ENCODE measurements at places on chromosomes 12 and 14.

DNA sequence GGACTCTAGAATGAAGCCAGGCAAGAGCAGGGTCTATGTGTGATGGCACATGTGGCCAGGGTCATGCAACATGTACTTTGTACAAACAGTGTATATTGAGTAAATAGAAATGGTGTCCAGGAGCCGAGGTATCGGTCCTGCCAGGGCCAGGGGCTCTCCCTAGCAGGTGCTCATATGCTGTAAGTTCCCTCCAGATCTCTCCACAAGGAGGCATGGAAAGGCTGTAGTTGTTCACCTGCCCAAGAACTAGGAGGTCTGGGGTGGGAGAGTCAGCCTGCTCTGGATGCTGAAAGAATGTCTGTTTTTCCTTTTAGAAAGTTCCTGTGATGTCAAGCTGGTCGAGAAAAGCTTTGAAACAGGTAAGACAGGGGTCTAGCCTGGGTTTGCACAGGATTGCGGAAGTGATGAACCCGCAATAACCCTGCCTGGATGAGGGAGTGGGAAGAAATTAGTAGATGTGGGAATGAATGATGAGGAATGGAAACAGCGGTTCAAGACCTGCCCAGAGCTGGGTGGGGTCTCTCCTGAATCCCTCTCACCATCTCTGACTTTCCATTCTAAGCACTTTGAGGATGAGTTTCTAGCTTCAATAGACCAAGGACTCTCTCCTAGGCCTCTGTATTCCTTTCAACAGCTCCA lies 39.6 kb downstream of the DAD1 start:
- DNase-seq: no peak

- no peak for DNase-seq
Observed at GRCh38 chr12:52183971-52184370, 7.8 kb downstream of the KRT80 start.

GRCh38 chr12:124750787-124751471 lies 112.7 kb downstream of the SCARB1 start:
- no peak for DNase-seq

DNA sequence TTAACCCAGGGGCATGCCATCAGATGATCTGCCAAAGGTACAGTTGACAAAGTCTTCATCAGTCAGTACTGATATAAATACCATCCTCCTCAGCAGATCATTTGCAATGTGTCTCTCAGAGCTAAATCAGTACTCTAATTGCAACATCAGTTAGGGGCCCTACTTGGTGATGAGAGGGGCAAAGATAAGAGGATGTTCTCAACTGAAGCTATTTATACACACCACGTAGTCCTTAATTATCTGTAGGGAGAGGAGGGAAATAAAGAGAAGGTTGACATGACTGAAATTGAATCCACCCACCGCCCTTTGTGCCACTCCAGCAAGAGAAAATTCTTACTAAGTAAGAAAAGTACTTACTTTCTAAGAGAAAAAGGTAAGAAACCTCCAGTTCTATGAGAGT lies 157.8 kb upstream of the NUDT4 start:
- DNase-seq: no peak

- no peak for DNase-seq
Observed at GRCh38 chr12:29771786-29772185, 12.0 kb downstream of the TMTC1 start.

GRCh38 chr12:39692258-39692853 lies 72.8 kb upstream of the ABCD2 start:
- no peak for DNase-seq

- DNase-seq: no peak
Observed at GRCh38 chr12:88952562-88952942, 372.3 kb upstream of the KITLG start.

DNA sequence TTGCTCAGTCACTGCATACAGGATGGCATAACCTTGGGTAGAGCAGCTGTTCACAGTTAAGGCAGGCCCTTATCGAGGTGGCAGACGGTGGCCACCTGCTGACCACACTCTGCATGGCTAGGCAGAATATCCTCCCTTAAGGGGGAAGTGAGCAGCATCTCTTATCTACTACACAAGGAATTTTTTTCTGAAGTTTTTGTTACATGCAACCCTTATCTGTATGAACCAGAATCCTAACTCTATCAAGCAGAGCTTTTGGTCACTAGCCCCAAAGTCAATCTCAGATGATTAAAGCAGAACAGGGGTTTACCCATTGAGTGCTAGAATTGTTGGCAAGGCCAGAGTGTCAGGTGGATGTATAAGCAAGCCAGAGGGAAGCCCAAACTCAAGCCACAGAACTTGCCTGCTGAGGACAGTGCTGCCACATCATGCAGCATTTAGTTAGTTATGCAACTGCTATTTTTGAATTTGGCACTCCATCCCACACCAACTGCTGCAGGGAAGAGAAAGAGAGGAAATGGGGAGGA lies 192.8 kb downstream of the TBX5 start:
- no peak for DNase-seq

DNA sequence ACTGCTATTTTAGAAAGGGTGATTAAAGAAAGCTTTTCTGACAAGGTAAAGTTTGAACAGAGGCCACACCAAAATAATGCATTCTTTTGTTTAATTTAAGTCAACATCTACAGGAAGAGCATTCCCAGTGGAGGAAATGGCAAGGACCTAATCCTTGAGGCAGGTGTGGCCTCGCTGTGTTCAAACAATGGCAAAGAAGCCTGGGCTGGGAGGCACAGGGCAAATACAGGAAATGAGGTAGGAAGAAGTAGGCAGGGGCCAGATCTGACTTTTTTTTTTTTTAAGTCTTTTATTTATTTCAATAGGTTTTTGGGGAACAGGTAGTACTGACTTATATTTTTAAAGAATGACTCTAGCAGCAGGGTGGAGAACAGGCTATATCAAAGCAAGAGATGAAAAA lies 53.5 kb downstream of the ARMH4 start:
- DNase-seq: no peak

DNA sequence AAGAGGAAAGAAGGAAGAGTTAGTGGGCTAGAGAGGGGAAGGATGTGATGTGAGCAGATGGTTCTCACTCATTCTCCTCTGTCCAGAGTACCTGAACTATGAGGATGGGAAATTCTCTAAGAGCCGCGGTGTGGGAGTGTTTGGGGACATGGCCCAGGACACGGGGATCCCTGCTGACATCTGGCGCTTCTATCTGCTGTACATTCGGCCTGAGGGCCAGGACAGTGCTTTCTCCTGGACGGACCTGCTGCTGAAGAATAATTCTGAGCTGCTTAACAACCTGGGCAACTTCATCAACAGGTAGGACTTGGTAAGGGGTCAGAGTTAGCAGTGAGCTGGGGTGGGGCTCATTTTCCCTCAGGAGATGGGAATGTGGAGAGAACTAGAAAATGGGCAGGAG lies 7.6 kb downstream of the DDIT3 start:
- DNase-seq: no peak

- no peak for DNase-seq
Observed at GRCh38 chr12:6539314-6539682, 5.0 kb downstream of the GAPDH start.

- no peak for DNase-seq
Observed at GRCh38 chr14:95300697-95301526, 18.8 kb downstream of the CLMN start.

DNA sequence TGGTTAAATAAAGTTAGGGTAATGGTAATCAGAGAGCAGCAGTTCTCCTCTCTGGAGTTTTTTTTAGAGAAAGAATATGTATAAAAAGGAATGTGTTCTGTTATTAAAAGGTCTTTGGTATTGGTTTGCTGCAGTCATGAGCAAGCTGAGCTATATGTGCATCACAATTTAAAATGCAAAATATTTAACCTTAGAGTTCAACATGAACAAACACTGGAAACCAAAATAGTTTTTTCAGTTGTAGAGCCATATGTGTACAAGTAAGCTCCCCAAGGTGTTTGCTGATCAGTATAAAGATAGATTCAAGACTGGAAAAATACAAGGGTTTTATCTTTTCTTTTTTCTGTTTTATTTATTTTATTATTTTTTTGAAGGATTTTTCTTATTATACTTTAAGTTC lies 245.0 kb downstream of the NUBPL start:
- no peak for DNase-seq

- DNase-seq: no peak
Observed at GRCh38 chr14:105337433-105337832, 22.9 kb downstream of the PACS2 start.

GRCh38 chr12:55847603-55848291 lies 5.0 kb upstream of the MMP19 start:
- DNase-seq: no peak

DNA sequence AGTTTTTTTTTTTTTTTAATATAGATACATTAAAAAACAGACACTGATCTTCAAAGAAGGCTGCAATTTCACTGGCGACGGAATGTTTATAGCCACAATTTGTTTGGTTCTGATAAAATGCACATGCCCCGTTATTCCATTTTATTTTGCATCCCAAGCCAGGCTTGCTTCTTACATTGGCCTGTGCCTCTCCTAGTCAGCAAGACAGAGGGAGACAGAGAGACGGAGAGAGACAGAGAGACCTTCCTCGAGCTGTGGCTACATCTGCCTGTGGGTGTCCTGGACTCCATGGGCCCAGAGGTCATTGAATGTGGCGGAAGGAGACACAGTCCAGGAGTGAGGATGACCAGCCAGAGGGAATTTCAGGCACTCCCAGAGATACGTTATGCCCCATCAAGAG lies 926.6 kb downstream of the VRK1 start:
- no peak for DNase-seq

GRCh38 chr14:86055512-86056075 lies 525.6 kb downstream of the FLRT2 start:
- DNase-seq: no peak

GRCh38 chr12:113149361-113150150 lies at the start of gene CFAP73:
Gene CFAP73, plus strand, starts transcription at chr12:113149724. Its CDS starts 134 bp downstream, at chr12:113149858.
- no peak for DNase-seq

DNA sequence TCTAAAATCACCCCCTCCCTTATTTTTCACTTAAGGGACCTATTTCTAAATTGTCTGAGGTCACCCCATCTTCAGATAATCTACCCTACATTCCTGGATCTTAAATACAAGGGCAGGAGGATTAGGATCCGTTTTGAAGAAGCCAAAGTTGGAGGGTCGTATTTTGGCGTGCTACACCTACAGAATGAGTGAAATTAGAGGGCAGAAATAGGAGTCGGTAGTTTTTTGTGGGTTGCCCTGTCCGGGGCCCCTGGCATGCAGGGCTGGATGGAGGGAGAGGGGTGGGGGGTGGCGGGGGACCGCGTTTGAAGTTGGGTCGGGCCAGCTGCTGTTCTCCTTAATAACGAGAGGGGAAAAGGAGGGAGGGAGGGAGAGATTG lies 300 bp upstream of the CCND2 start:
- DNase-seq: no peak

- peak; percentile 65 for DNase-seq
Observed at GRCh38 chr12:3885277-3886094, 12.3 kb upstream of the PARP11 start.

DNA sequence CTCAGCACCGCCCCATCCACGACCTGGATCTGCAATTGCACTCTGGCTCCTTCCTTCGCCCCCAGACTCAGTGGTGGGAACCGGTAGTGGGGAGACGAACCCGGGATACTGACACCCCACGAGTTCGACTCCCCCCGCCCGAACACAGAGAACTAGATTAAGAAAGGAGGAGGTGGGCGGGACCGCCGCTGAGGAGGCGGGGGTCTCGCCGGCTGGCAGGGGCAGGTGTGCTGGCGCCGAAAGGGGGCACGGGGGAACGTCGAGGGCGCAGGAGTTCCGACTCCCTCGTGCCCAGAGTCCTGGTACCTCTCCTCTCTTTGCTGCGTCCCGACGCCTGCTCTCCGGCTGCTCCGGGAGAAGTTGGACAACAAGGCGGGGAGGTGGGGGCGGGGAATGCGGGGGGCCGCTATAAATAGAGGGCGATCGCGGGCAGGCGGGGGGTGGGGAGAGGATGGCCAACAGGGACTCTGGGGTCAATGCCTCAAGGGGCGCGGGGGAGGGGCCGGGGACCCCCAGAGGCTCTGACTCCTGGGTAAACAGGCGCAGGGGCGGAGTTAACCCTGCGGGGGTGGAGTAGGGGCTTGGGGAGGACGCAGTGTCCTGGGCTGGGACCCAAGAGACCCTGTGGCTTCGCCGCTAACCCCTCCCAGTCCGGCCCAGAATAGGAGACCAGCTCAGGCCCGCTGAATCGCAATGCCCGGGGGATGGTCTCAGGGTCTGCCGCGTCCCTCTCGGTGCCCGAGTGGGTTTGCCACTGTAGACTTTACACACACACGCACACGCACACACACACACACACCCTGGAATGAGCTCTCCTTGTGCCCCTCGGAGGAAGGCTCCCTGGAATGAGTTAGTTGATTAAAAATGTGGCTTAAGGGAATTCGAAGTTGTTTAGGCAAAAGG lies 761 bp upstream of the NDRG2 start:
- no peak for DNase-seq

- DNase-seq: no peak
Observed at GRCh38 chr14:39322807-39323206, 89.1 kb downstream of the MIA2 start.

DNA sequence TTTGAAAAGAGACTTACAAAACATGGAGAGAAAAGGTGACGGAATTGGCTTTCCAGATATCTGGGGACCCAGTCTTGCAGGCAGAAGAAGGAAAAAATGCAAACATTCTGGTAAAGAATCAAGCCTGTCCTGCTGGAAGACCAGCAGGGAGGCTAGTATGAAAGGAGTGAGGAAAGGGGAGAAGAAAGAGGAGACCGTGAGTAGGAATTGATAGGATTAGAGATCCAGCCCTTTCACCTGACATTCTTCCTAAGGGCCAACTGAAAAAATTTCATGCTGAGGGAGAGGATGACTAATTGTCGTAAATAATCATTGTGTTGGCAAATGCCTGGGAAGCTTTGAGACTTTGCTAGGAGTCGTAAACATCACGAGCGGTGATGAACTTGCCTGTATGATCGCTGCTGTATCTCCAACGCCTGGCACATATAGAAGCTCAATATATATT lies 12.1 kb downstream of the BHLHE41 start:
- no peak for DNase-seq

DNA sequence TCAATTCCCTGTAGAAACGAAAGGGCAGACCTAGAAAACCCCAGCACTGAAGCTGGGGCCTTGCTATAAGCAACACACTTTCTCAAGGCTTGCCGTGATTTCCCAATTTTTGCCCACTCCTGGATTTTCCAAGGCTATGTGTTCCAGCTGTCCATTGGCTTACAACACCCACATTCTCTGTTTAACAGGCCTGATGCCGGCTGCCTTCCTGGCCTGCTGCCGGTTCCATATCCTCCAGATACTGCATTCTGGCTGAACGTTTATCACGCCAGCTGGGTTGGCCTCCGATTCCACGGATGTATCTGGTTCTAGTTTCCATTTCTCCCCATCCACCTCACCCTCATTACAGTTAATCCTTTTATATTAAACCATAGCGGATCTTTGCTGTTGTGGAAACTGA lies 2.0 kb upstream of the PCNX1 start:
- no peak for DNase-seq

- DNase-seq: no peak
Observed at GRCh38 chr12:50344775-50345174, 51.6 kb downstream of the FAM186A start.

All from activated CD8-positive, alpha-beta T cell treated with anti-CD3 and anti-CD28 coated beads, Interleukin-2, amount 10 ng/mL, durations not matched to agents 7 days and 5 days (primary cell).